ENCODE measurements at places on chromosomes 3 and 15.

DNA sequence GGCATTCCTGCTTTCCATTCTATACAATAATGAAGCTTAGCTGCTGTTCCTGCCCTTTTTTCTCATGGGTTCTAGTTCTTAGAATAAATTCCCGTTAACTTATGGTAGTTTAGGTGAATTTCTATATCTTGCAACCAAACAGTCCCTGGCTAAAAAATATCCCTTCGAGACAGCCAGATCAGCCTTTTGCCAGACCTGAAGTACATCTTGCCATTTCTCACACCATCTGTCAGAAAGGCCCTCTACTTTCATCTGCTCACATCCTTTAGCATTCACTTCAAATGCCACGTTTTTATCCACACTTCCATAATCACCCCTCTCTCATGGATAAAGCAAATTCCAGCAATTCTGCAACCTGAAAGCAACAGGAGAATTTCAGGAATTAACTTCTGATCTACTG, 145.4 kb downstream of the GAP43 start:
- DNase-seq: no peak

- DNase-seq: no peak
Measured at GRCh38 chr3:141268306-141268705, 36.7 kb downstream of the PXYLP1 start.

DNA sequence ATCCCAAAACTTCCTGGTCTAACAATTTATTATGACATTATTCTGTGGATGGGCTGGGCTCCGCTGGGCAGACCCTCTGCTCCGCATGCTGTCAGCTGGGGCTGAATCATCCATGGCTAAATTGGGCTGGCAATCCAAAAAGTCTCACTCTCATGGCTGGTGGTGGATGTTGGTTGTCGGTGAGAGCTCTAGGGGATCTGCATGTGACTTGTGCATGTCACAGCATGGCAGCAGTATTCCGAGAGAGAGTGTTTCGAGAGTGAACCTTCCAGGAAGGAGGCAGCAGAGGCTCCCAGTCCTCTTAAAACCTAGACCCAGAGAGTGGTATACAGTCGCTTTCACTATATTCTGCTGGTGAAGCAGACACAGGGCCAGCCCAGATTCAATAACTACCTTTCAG, 9.9 kb downstream of the RARB start:
- no peak for DNase-seq

GRCh38 chr15:99481113-99481950, 84.5 kb upstream of the MEF2A start:
- DNase-seq: no peak

DNA sequence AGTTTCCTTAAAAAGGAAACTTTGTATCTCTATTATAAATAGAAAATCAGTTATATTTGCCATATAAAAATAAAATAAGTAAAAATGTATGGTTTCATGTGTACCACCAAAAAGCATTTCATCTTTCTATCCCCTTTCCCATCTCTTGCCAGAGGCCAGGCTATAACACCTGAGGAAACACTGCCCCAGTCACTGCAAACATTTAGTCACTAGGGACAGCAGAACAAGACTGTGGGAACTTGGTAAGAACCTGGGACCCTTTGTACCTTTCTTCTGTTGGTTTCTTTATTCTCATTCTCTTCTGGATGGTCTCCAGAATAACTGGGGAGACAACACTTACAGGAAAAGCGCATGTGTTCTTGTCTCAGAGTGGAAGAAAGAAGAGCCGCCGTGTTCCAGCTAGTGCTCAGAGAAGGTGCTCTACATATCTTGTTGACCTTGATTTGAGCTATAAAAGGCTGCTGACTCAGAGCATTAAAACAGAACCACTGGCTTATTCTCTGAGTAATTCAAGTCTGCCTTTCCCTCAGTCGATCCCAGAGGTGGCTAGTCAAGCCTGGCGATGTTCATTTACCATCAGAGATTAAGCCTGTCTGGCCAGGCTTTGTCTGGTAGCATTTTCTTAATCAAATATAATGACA, 361.6 kb downstream of the RBMS3 start:
- peak; percentile 81 for DNase-seq
